ENCODE measurements at places on chromosomes 1 and 21.
A peak's percentile ranks its signal among the peaks of the same experiment; 100 is the strongest.

DNA sequence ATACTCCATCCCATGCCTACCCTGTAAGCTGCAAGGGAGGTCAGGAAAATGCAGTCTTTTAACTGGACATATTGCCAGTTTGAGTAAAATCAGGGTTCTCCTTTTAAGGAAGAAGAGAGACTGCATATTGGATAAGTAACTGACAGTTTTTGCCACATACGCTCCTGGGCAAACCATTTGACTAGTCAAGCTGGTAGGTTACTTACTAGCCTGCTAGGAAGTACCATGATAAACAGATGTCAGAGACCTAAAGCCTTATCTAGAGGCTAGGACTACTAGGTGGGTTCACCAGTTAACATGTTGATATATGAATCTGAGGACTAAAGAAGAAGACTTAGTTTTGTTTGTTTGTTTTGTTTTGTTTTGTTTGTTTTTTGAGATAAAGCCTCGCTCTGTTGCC lies 33.5 kb downstream of the EEIG2 start:
- DNase-seq = no peak

DNA sequence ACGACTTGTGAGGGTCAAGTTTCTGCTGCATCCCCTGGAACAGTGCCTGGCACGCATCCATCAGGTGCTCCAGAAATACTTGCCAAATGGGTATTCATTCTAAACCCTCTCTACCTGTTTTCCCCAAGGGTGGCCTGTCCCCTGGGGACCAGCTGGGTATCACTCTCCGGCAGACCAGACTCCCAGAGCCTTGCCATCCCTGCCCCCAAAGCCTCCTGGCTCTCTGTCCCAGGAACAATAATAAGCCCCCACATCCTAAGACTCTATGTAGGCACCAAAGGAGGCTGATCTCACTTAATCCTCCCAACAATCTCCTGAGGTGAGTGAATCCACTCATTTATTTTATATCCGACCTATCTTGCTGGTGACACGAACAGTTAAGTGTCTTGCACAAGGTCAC lies 96.7 kb downstream of the MRPL37 start:
- no peak for DNase-seq

- no peak for DNase-seq
Measured at GRCh38 chr1:7916501-7916830, 24.2 kb downstream of the TNFRSF9 start.

DNA sequence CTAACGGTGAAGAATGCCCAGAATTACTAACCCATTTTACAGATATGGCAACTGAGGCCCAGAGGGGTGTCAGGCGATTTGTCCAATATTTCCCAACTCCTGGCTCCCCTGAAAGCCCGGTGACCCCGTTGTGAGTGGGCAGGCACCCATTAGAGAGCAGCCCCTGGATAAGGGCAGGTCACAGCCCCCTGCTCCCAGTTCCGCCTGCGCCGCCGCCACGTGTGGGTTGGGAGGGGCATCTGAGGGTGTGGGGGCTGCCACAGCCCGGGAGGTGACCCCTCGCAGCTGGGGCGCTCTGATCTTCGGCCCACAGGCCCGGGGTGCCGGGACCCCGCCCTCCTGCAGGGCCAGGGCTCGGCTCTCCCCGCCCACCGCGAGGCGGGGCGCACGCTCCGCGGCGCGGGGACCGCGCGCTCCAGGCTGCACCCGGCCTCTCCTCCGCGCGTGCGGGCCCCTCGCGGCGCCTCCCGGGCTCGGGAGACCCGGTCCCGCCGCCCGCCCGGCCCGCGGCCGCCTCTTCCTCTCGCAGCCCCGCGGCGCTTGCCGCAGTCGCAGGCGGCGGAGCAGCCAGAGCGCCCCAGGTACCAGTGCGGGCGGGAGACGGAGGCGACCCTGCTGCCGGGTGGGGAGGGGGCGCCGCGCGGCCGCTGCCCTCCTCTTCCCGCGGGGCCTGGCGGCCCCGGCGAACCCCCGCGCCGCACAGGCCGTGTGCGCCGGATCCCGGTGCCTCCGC lies at the start of gene HTR6:
HTR6 (plus strand) TSS at position 423 of the 733 bp plus-strand sequence. CDS start 879 bp downstream, outside the sequence.
- peak; percentile 58 for DNase-seq

GRCh38 chr1:112699425-112700144 lies 7.3 kb downstream of the RHOC start:
- DNase-seq = no peak

Measured in activated naive CD4-positive, alpha-beta T cell treated with Interleukin-2 at 50 U/mL for 16 hours (primary cell).